ENCODE measurements at places on chromosomes 4 and X.

- DNase-seq = no peak
Observed at GRCh38 chr4:71094201-71094600, 100.8 kb downstream of the DCK start.

- no peak for DNase-seq
Observed at GRCh38 chrX:34656842-34657725, at the start of gene TMEM47. TMEM47 (minus strand) TSS chrX:34657285; CDS start chrX:34657029, 256 bp downstream.

DNA sequence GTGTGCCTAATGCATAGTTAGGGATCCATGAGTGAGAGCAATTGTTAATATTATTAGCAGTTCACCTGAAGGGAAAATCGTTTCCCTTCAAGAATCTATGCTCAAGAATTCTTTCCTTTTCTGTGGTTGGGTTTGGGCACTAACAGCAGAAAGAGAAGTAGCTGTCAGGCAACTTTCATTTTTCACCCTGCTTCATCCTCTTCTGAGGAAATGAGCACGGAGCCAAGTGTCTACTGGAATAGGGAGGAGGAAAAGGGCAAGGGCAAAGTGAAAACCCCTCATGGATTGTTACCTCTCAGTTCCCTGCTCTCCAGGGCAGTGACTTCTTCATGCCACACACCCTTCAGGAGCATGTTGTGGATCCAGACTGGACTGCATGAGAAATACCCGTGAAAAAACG is 2.6 kb upstream of the HPGDS start:
- no peak for DNase-seq

- DNase-seq = no peak
Observed at GRCh38 chr4:186012071-186012470, 56.9 kb upstream of the TLR3 start.

DNA sequence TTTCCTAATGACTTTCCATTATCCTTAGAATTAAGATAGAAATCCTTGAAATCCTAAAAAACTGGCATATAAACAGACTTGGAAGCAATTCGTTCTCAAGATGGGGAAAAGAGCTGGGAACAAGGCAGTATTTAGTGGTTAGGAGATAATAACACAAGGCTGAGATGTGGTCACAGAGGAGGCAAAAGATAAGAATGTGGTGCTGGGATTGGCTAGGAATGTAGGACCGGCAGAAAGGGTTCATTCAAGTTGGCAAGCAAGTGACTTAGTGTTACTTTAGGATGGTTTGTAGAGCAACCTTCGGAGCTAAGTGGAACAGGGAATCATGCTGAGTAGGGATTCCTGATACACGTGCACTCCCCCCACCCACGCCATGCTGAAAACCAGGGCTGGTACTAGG is 121.9 kb upstream of the RPS6KA3 start:
- no peak for DNase-seq

GRCh38 chrX:34300871-34301270 is 168.8 kb upstream of the FAM47A start:
- DNase-seq = no peak
